Fibroblast of skin of left biceps (primary cell): ENCODE measurements at places on chromosomes 7 and 10.

DNA sequence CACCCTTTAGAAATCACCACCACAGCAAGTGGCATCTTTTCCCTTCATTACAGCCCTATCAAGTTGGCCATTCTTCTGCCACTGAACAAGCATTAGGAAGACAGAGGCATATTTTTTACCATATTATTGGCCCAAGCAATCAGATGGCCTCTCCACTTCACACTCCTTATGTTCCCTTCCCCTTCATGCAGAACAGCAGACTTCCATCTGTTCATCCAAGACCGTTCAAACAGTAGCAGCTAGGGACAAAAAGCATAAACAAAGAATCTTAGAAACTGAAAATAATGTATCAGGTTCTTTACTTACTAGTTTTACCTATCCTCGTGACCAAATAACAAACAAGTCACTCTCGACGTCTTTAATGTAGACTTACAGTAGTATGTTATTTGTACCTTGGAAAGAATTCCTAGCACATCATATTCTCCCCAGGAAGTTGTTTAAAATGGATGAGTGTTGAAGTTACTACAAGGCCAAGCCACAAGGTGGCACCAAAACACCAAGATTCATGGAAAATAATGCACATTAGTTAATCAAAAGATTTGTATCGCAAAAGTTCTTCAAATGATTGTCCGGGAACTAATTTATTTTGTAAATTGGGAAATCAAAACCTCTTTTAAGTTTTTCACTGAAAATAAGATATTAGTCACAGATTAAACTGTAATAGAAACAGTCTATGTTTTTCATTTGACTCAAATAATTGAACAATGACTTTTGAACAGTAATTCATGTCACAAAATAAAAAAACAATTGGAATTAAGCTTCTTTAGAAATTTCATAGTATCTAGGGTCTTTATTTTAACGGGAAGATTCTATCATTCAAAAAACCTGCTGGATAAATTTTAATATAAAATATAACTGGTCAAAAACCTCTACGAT, 112.1 kb downstream of the VPS41 start:
- DNase-seq, result peak; percentile 15

- no peak for DNase-seq
Observed at GRCh38 chr10:3765146-3765545, 19.9 kb downstream of the KLF6 start.

DNA sequence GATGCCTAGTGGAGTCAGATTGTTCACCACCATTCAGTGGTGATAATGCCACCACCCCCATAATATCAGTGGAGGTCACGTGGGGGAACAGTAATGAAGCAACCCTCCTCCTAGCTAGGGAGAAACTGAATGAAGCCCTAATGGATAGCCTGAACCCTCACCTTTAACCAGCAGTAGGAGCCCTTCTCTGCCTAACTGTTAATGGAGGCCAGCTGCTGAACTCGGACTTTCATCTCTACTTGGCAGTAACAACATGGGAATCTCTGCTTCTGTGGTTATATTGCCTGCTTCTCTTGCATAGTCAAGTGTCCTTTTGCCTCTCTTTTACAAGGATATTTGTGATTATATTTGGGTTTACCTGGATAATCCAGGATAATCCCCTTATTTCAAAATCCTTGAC, 1097.9 kb downstream of the REEP3 start:
- no peak for DNase-seq

DNA sequence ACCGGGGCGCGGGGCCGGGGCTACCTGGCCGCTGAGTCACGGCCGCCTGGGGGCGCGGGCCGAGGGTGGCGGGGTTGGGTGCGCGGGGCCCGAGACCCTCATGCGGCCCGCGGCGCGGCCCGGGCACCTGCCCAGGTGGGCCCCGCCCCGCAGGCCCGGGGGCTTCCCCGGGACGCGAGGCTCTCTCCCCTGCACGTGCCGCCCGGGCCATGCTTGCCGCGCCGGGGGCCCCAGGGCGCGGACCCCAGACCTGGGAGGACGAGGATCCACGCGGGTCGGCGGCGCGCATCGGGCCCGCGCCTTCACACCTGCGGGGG, 402 bp downstream of the MAFK start:
- DNase-seq, result no peak

GRCh38 chr7:1452205-1452604, 7.1 kb downstream of the MICALL2 start:
- DNase-seq, result no peak

GRCh38 chr10:109820620-109821405, 102.5 kb downstream of the XPNPEP1 start:
- no peak for DNase-seq

- no peak for DNase-seq
Observed at GRCh38 chr10:97550336-97551149, 22.0 kb upstream of the ANKRD2 start.

- DNase-seq, result no peak
Observed at GRCh38 chr10:46232666-46233065, 54.1 kb upstream of the ANTXRL start.
